ENCODE measurements at places on chromosomes 16 and 17.

- DNase-seq: no peak
These were observed 82.2 kb downstream of the TNRC6C start for GRCh38 chr17:78040440-78041385.

- no peak for DNase-seq
These were observed 5.7 kb downstream of the TPPP3 start for GRCh38 chr16:67387479-67388079.

GRCh38 chr16:27795992-27796614 lies 246.2 kb downstream of the KATNIP start:
- no peak for DNase-seq

- peak; percentile 30 for DNase-seq
These were observed 732 bp downstream of the TNRC6A start for GRCh38 chr16:24729951-24730815.

- peak; percentile 5 for DNase-seq
These were observed 103.5 kb upstream of the KIF2B start for GRCh38 chr17:53719229-53719628.

GRCh38 chr17:50375858-50376538 lies 3.0 kb downstream of the EME1 start:
- no peak for DNase-seq
